ENCODE measurements at places on chromosomes 7 and 10. TPM values are rescaled to one million over a fixed set of nuclear protein-coding genes. Genes with fewer than 3 reads are reported as not detected.

The LRRD1 gene
- not detected for total RNA-seq

- DNase-seq: no peak
Observed at GRCh38 chr10:81843042-81843441, 32.0 kb upstream of the NRG3 start.

The EPC1 gene
- total RNA-seq: 22.9 TPM

- DNase-seq: no peak
Observed at GRCh38 chr7:133883591-133883990, 243.5 kb upstream of the LRGUK start.

GRCh38 chr7:11252705-11253272 is 279.1 kb downstream of the PHF14 start:
- no peak for DNase-seq

GRCh38 chr7:21365866-21366624 is 61.8 kb upstream of the SP4 start:
- peak; percentile 35 for DNase-seq

- no peak for DNase-seq
Observed at GRCh38 chr7:159035571-159036073, 109.0 kb downstream of the VIPR2 start.

GRCh38 chr7:8765374-8765773 is 332.0 kb downstream of the NXPH1 start:
- DNase-seq: no peak

DNA sequence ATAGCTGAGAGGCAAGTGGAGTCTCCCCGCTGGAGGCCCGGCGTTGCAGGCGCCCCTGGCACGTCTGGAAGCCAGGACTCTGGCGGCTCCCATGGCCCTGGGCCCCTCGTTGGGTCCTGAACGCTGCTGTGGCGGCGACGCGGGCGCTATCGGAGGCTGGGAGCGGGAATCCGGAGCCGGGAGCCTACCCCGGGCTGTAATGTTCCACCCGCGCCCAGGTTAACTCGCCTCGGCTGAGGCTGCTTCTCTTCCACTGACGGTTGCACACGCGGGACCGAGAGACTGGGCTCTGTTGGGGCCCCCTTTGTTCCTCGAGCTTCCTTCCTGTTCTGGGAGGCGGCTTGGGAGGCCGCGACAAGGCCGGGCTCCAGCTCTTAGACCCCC is 1.3 kb upstream of the HOXA5 start:
- no peak for DNase-seq

The KLLN gene
- 1.0 TPM for total RNA-seq

- DNase-seq: no peak
Observed at GRCh38 chr7:24017519-24017918, 266.5 kb upstream of the NPY start.

The CYP3A7 gene
- not detected for total RNA-seq

GRCh38 chr10:44267007-44267406 is 117.9 kb downstream of the CXCL12 start:
- no peak for DNase-seq

DNA sequence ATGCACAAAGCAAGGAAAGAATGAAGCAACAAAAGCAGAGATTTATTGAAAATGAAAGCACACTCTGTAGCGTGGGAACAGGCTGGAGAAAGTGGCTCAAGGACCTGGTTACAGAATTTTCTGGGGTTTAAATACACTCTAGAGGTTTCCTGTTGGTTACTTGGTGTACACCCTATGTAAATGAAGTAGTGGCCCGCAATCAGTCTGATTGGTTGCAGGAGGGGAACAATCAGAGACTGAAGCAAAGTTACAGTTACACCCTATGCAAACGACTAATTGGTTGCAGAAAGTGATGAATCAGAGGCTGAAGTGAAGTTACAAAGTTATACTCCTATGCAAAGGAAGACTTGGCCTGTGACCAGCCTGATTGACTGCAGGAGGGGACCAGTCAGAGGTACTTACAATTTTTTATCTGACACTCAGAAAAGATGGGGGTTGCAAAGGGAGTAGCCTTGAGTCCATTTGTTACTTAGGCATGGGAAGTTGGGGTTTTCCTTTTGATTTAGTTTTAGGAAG is 3.6 kb upstream of the MTPN start:
- peak; percentile 19 for DNase-seq

The VWC2 gene
- under 0.01 TPM for total RNA-seq

Data from kidney epithelial cell (primary cell).